Stomach (tissue), 19 donors: ENCODE measurements at places on chromosomes 5 and 9. TPM values are rescaled to one million over a fixed set of nuclear protein-coding genes. Genes with fewer than 3 reads are reported as not detected.

Gene STPG3
- not detected for polyA plus RNA-seq

Gene ENC1
- polyA plus RNA-seq: 7.7 TPM

Gene DDX4
- polyA plus RNA-seq: not detected

Gene CDKN2B
- polyA plus RNA-seq: 4.7 TPM

Gene GRIN3A
- not detected for polyA plus RNA-seq

Gene STC2
- polyA plus RNA-seq: 1.6 TPM

Gene INSL6
- polyA plus RNA-seq: not detected

Gene PCDHB14
- 1.1 TPM for polyA plus RNA-seq

Gene PPP2R2B
- 0.76 TPM for polyA plus RNA-seq

Gene LPAR1
- 25.8 TPM for polyA plus RNA-seq

Gene OR1B1
- polyA plus RNA-seq: not detected

Gene PHF24
- polyA plus RNA-seq: not detected

Gene TYRP1
- 0.18 TPM for polyA plus RNA-seq

Gene NTRK2
- 3.0 TPM for polyA plus RNA-seq

Gene RNF180
- polyA plus RNA-seq: 2.2 TPM

Gene AQP3
- polyA plus RNA-seq: 10.8 TPM
